ENCODE measurements at places on chromosomes 7 and 10.

GRCh38 chr7:46220066-46220630 lies 299.1 kb upstream of the IGFBP3 start:
- no peak for DNase-seq

- DNase-seq, result no peak
Observed at GRCh38 chr7:157467496-157468212, 130.8 kb downstream of the DNAJB6 start.

DNA sequence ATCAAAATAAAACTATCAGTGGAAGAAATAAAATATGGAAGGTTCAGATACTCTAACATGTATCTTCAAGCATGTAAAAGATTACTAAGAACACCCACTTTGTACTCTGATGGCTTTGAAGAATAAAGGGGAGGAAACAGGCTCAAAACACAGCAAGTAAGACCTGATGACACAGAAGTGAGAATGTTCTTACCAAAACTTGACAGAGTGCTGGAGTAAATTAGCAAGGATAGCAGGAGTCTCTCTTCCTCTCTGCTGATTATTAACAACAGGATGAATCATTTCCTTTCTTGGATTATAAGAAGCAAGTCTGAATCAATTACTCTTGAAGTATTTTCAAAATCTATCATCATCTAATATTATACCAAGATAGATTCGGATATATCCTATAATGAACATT lies 47.5 kb downstream of the GLI3 start:
- DNase-seq, result no peak

GRCh38 chr7:47153058-47153457 lies 428.9 kb downstream of the TNS3 start:
- no peak for DNase-seq

GRCh38 chr10:47038881-47039561 lies 127.8 kb downstream of the PTPN20 start:
- DNase-seq, result no peak

DNA sequence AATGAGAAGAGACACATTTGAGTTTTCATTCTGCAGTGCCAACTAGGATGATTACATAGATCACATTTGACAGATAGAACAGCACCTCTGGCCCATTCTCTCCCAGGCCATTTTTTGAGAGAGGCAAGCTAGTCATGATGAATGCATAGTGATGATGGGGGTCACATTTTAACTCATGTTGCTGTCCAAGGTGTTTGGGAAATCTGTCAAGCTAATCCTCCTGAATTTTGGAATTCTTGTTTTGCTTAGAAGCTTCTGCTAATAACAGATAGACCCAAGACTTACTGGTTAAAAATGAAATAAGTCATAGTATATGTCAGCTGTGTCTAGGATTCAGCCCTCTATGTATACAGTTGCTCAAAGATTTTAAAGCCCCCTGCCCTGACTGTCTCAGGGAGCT lies 101.0 kb downstream of the PTPN20 start:
- no peak for DNase-seq

- DNase-seq, result no peak
Observed at GRCh38 chr7:73447121-73447733, 13.6 kb downstream of the FZD9 start.

- no peak for DNase-seq
Observed at GRCh38 chr7:26160896-26161295, 8.9 kb downstream of the NFE2L3 start.
